ENCODE measurements at places on chromosomes 7 and 10.

DNA sequence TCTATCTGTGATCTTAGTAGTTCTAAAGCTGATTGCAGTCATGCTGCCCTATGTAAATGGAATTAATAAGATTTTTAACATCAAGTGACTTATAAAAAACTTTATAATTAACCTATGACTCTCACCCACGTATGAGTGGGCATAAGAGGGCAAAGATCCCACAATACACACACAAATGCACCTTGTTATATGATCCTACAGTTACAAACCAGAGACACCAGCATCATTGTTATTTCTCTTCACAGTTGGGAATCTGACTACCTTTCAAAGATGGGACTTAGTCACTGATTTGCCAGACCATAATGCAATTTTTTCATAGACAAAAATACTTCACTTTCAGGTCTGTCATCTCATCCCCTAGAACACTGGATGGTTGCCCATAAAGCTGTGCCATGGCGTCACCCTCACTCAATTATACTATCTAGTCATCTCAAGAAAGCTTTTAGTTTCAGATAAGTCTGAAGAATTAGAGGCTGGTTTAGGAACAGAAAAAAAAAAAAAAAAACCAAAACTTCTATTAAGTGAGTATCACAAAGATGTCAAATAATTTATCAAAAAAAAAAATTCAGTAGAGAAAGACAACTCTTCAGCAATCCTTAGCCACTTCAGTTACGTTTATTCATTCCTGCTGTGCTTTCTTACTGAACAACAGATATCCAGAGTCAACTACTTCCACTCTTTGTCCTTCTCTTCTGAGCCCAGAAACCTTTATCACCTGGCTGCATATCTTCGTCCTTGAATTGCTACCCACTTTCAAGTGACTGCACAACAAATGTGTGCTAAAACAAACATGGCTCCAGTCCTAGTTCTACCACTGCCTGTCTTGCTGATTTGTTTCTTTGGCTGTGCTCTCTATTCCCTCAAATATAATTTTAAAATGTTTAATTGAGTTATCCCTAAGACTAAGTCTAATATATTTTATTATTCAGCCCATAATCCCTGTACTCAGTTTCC is 175.0 kb upstream of the CHRM2 start:
- no peak for DNase-seq

DNA sequence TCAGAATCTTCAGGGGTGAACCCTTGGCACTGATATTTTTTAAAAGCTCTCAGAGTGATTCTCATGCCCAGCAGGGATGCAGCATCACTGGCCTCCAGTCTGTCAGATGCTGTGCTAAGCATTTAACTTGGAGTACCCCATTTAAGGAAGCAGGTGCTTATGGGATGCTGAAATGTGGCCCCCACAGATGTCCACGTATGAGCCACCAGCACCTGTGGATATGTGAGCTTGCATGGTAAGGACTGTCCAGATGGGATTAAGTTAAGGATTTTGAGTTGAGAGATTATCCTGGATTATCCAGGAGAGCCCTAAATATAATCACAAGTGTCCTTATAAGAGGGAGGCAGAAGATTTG is 17.7 kb downstream of the CHST3 start:
- DNase-seq = no peak

DNA sequence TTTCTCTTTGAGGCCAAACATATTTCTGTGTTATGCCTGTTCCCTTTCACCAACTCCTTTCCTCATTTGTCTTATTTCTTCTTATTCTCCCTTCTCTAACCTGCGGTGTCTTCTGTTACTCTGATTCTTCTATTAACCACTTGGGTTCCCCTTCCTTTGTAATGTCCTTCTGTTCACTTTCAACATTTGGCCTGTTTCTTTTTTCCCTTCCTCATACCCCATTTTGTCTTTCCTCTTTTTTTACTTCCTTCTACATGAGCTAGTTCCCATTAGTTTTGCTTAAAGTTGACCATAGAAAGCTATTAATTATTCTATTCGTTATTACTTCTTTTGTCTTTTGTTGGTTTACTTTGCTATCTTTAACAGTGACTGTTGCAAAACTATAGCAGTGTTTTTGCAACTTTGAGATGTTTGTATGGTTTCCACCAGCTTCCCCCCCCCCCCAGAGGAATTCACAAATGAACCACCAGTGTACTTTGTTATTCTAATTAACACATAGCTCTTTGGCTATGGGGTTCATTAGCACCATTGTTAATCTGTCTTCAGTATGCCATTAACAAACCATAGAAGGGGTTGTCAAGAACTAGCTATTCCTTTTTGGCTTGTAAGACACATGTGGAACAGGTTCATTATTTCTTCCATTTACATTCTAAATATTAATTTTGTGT is 2.9 kb downstream of the LRGUK start:
- DNase-seq = no peak

- no peak for DNase-seq
These were observed 429.0 kb upstream of the MTPN start for GRCh38 chr7:136405931-136406777.

- no peak for DNase-seq
These were observed 310.8 kb downstream of the TCERG1L start for GRCh38 chr10:131000743-131001142.

DNA sequence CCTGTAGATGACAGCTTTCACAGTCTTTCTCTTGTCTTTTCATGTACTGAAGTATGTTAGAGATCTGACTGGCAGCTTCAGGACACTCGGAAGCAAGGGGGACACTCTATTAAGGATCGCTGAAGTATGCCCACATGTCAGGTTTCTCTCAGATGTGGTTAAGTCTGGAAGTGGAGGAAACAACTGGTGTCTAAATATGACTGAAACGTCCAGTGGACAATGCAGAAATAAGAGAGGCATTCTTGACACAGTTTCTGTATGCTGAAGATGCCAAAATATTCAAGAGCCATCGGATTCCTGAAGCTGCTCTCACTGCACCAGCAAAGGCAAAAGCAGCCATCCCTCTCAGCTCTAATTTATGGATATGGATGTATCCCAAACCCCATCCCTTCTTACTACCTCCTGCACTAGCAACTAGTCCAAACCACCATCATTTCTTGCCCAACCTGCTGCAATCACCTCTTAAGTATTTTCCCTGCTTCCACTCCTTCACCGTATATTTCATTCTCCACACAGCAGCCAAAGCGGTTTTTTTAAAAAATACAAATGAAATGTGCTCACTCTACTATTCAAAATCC is 113.4 kb downstream of the REEP3 start:
- DNase-seq = no peak

- DNase-seq = no peak
These were observed 49.4 kb upstream of the ARL4A start for GRCh38 chr7:12637819-12638592.

DNA sequence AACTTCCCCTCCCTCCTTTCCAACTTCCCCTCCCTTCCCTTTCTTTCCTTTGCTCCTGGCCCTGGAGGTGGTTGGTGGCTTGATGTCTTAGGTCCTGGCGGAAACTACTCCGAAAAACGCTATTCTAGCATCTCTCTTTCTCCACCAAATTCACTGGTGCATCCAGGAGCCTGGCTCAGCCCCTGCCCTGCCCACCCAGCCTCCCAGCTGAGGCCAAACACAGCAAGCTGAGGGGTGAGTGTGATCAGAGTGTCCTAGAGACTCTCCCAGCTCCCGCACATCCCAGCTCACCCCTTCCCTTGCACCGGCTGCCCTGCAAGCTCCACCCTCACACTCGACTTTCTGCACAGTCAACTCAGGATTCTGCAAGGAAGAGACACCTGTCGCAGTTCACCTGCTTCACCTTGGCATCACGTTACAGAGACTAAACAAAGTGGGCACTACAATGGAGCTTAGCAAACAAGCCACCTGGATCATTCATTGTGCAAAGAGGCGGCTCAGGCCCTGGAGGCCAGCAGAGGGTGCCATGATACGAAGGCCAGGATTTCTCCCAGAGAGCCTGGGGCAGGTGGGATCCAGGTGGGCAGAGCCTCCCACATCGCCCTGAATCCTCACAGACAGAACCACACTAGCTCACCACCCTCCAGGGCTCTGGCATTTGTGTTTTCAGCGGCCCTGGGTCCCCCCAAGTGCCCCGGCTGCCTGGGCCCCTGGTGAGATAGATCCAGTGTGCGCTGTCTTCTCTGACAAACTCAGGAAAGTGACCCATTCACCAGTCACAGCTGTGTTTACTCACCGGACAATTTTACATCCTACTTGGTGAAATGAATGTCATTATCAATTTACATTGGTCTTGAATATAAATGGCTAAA is 169.6 kb downstream of the TCERG1L start:
- no peak for DNase-seq

- no peak for DNase-seq
These were observed 1.0 kb downstream of the EIF3B start for GRCh38 chr7:2355705-2356008.

DNA sequence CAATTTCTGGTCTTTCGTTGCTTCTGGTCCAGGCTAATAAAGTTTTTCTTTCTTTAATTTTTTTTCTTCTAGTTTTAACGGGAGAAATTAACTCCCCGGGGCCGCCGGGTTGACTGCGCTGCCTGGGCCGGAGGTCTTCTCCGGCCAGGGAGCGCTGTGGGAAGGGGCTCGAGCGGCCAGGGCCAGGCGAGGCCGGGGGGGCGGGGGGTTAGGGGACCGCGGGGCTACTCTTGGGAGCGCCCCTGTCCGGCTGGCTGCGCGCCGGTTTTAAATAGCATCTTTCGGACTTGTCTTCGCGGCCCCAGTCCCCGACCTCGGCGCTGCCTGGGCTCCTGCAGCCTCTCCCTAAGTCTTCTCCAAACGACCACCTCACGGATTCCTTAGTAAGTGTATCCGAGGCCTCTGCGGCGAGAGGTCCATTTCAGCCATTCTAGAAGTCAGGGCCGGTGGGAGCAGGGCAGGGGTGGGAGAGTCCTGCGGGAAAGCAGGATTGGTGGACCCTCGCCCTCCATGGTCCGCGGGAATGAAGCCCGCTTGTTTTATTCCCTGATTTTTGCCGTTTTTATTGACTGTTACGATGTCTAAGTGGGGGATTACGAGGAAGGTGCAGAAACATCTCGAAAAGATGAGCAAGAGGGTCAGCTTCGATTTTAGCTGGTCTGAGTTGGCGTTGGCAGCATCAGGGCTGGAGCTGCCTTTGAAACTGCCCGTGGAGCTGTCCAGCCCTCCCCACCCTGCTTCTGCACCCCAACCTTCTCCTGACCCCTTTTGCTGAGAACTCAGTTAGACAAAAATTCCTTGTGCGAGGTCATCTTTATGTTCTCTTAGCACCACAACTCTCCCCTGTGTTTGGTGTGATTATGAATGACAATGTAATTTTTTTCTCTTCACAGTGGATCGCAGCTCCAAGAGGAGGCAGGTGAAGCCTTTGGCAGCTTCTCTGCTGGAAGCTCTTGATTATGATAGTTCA is 555 bp downstream of the PHF14 start:
- no peak for DNase-seq

- peak; percentile 9 for DNase-seq
These were observed 64.6 kb downstream of the GSAP start for GRCh38 chr7:77351539-77352004.

GRCh38 chr7:66281678-66282590 is 76.8 kb downstream of the TPST1 start:
- no peak for DNase-seq

DNA sequence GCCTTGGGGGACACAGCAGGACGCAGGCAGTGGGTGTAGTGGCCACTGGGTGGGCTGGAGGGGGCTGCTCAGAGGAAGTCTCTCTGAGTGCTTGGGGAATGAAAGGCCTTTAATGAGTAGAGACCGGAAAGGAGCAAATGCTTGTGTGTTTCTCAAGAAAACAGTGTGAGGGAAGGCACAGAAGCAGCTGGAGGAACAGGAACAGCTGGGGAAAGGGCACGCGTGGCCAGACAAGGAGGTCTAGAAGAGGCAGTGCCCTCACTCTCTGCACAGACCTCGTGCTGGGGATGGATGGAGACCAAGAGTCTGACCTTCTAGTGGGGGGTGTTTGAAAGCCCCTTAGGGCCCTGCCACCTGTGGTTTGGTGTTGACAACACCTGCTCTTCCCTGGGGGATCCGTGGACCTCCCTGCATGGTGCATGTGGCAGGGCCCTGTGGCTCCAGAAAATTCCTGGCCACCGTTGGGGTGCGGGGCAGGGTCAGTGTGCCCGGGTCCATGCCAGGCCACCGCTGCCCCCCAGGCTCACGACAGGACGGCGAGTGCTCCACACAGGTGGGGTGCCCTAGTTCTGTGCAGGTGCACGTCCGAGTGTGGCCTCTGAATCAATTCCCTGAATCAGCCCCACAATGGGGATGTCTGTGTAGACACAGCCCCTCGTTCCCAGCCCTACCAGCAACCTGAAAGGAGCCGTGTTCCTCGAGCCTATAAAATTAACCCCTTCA is 25.9 kb upstream of the FAM20C start:
- no peak for DNase-seq

- no peak for DNase-seq
These were observed 131.8 kb upstream of the PALS2 start for GRCh38 chr7:24441314-24442027.

DNA sequence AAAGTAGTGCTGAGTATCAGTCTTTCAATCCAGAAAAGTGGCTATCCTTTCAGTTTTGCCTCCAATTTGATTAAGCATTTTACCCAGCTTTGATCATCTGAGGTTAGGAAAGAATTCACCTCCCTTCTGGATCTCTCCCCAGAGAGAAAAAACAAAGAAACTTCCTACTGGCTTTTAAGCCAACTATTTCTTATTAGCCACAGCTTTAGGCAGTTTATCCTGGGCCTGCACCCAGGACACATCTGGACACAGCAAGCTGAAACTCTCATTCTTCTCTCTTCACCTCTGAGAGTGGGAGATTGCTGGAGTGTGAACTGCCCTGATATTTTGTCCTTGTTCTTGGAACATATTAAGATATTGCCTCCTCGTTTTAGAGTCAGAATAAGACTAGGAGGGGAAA is 43.5 kb upstream of the LSM8 start:
- DNase-seq = no peak

GRCh38 chr7:133563251-133563650 is 310.4 kb downstream of the EXOC4 start:
- no peak for DNase-seq

DNA sequence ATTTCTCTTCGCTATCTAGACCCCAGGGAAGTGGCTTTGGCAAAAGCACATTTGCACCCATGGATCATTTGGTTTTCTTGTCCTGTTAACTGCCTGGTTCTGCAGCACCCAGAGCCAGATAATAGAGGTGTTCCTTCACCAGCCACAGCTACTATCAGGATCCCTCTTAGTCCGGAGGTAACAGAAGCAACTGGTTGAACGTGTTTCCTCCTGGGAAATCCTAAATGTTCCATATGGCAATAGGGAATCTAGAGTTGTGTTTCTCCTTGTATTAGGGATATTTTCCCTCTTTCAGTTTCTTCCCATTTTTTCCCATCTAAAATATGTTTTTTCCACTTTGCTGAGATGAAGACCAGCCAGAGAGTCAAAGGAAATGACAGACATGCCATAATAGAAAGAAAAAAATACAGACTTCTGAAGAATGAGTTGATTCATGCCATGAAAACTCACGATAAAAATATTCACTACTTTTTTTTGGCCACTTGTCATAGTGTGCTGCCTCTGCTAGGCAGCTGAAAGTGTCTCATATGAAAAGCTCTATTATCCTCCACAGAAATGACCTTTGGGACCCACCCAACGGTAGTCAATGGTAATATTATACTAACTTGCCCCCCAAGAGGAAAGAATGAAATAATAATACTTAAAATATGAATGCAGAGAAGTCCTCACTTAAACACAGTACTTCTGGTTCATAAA is 472.8 kb downstream of the KCNMA1 start:
- DNase-seq = no peak

- DNase-seq = no peak
These were observed 18.5 kb downstream of the HYAL4 start for GRCh38 chr7:123863461-123863860.

All from stimulated activated CD4-positive, alpha-beta T cell treated with anti-CD3 and anti-CD28 coated beads, TNF-alpha, amount 100 ng/mL, for 4 hours (primary cell).